NCI-H446 treated with DMSO at 0.1 percent for 48 hours (cell line): ENCODE measurements at places on chromosomes 16 and 17.

- DNase-seq = no peak
Measured at GRCh38 chr16:16973707-16974591, 496.8 kb downstream of the XYLT1 start.

DNA sequence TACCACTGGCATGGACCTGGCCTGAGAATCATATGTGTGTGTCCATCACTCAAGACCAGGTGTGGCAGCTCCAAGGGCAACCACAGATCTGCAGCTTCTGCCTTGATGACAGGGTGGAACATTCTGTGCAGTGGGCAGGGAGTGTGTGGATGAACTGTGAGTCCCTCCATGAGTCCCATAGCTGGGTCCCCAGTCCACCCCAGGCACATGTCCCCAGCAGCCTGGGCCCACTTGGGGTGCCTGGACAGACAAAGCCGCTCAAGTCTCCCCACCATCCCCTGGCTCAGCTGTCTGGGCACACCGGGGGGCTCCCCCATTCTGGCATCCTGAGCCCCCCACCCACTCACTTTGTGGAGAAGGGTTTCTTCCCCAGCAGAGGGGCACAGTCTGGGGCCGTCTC, 4.6 kb upstream of the KRT16 start:
- no peak for DNase-seq

DNA sequence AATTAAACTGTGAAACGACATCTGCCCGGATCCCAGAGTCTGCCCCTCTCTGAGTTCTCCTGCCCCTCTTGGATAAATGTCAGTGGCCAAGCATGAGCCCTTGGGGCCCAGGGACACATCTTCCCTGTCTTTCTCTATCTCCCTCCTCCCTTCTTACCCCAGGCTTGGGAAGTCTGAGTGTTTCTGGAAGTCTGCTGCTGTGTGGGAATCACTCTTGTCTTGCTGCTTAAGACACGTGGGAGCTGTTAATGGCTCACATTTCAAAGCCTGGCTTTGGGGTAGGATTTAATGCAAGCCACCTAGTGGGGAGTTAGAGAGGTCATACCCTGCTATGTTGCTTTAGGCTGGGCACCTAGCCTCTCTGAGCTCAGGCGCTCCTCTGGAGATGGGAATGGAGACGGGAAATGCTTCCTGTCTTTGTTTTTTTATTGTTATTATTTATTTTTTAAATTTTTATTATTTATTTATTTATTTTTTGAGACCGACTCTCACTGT, 218.5 kb upstream of the CIBAR2 start:
- peak; percentile 33 for DNase-seq

- no peak for DNase-seq
Measured at GRCh38 chr16:64830653-64831052, 291.2 kb downstream of the CDH11 start.

DNA sequence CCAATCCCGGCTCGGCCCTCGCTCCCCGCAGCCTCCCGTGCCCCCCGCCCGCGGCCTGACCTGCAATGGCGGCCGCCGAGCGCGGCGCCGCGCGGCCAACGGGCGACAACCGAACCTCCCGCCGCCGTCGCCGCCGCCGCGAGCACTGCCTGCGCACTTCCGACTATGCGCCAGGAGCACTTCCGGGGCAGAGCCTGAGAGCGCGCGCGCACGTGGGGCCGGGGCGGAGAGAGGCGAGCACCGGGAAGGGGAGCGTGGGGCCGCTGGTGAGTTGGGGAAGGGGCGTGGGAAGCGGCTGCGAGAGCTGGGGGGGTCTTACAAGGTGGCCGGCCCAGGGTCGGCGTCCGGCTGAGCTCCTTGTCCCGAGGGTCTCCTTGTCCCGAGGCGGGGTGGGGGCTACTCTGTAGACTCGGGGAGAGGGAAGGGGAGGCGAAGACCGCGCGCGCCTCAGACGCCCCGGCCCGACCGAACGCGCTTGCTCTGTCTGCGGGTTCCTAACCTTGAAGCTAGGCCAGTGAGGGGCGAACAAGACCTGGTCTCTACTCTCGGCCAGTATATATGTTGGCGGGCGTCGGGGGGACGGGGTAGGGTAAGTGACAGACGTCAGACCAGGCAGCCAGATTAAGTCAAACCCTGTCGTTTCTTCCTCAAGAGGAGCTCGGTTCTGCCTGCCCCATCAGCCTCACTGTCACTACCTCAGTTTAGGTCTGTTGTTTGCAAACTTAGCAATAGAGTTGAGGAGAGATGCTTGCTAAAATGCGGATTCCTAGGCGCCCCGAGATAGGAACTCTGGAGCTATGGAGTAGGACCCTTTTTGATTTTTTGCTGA, at the start of the genes CHTF8 and UTP4:
CHTF8 (minus strand) TSS at position 165 of the 829 bp plus-strand sequence. CDS start 11,130 bp downstream, outside the sequence.
UTP4 (plus strand) TSS at position 226 of the 829 bp plus-strand sequence. CDS start 811 bp downstream, outside the sequence.
- DNase-seq = peak; percentile 5

DNA sequence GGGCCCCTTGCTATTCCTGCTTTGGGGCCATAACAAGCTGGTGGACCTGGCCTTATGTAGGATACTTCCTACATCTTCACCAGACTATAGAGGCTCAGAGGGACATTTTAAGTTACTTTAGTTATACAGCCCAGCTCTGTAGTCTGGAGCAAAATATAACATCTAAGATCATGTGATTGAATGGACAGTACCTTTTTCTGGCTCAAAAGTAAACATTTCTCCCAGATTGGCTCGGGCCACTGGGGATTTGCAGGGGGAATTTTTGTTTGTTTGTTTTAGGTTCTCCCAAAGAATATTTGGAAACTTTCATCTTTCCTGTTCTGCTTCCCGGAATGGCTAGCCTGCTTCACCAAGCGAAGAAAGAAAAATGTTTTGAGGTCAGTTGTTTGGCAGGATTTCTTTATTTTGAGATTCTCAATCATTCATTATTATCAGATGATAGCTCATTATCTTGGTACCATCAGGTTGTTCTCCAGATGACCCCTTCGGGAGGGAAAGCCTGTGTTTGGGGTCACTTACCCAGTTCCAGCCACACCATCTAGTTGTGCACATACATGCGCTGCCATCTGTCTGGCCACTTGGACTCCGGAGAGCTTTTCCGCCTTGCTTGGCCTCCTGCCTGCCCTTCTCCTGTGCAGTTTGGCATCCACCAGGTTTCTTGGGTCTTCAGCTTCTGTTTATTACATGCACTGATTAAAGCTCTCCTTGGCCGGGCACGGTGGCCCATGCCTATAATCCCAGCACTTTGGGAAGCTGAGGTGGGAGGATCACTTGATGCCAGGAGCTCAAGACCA, 17.2 kb downstream of the IQCK start:
- no peak for DNase-seq

- no peak for DNase-seq
Measured at GRCh38 chr17:44314524-44314868, 6.1 kb downstream of the RUNDC3A start.

DNA sequence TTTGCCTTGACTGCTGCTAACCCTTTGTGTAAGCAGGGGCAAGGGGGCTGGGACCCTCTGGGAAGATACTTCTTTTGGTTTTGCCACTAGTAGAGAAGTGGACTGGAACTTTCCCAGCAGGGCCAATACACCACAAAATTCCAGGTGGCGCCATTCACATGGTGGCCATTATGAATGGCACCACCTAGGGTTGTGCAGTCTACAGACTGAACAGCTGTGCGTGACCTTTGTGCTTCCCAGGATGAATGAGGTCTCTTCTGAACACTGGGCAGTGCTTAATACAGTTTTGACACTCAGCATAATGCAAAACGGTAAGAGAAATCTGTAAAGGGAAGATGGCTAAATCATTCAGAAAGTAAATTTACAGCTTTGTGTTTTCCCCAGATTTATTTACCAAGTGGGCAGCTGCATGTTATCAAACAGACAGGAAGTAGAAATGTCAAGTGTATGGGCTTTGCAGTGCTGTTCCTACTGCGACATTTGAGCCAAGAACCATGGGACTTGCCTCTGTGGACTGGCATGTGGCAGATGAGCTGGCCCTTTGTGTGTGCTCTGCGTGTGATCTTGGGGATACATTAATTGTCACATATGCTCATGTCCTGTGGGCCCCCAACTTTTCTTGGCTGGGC, 9.2 kb downstream of the SYT17 start:
- DNase-seq = no peak

GRCh38 chr16:63982110-63982509, 1139.8 kb downstream of the CDH11 start:
- no peak for DNase-seq
